ENCODE measurements at places on chromosomes 5 and 9.

DNA sequence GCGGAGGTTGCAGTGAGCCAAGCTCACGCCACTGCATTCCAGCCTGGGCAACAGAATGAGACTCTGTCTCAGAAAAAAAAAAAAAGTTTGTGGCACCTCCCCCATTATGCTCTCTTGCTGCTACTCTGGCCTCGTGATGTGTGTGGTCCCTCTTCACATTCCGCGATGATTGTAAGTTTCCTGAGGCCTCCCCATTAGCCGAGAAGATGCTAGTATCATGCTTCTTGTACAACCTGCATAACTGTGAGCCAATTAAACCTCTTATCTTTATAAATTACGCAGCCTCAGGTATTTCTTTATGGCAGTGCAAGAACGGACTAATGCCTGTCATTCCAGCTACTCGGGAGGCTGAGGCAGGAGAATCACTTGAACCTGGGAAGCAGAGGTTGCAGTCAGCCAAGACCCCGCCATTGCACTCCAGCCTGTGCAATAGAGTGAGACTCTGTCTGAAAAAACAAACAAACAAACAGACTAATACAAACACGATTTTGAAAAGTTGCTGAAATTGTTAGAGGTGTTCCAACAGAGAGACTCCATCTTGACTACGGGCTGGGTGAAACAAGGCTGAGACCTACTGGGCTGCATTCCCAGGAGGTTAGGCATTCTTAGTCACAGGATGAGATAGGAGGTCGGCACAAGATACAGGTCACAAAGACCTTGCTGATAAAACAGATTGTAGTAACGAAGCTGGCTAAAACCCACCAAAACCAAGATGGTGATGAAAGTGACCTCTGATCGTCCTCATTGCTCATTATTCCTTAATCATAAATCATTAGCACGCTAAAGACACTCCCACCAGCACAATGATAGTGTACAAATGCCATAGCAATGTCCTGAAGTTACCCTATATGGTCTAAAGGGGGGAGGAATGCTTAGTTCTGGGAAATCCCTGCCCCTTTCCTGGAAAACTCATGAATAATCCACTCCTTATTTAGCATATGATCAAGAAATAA lies 8.3 kb upstream of the AFF4 start:
- no peak for DNase-seq

DNA sequence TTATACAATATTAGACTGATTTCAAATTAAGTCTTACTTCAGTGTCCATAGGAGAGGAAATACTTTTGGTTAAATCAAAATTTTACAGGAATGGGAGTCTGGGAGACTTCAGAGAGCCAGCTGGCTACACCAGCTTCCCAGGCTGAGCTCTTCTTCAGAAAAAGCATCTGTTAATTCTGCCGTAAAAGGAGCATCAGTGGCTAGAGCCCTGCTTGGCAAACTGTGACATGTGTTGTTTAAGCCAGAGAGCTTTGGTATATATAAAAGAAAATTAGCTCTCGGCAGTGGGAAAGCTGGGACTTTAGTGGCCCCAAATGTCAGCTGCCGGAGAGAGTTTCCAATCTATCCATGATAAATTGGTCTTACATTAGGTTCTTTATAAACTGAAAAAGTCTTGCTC lies 378.8 kb upstream of the TUSC1 start:
- DNase-seq = no peak

DNA sequence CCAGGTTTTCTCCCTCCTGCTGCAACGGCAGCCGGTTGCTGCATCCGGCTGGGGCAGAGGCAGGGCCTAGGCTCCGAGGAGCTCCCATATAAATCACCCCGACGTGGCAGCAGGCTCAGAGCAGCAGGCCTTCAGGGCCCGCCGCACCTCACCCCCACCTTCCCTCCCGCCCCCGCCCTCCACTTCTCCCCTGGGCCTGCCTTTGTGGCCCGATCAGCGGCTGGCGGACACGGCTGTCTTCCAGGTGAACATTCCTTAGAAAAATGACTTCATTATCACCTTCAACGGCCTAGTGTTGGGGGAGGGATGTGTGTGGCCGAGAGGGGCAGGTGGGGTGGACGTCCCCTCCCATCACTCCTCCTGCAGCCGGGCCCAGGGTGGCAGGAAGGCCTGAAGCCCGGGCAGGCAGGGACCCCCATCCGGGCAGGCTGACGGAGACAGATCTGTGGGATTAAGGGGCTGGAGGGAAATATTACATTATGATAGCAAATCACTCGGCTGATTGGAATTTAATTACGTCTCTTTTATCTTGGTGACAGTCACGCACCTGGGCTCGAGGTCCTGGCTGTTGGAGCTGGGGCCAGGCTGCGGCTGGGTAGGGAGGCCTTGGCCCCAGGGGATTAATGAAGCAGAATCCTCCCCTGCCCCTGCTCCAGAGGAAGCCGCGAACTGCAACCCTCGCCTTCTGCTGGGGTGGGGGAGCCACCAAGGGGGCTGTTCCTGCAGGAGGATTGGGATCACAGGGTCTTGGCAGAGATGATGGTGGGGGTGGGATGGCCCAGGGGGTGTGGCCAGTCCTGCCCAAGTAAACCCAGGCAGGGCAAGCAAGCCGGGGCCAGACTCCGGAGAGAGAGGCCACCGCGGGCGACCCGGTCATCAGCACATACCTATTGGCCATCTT lies 38.4 kb upstream of the RXRA start:
- DNase-seq = no peak

- no peak for DNase-seq
Observed at GRCh38 chr5:142197781-142198180, 89.2 kb downstream of the NDFIP1 start.

- no peak for DNase-seq
Observed at GRCh38 chr5:151949113-151949512, 24.5 kb upstream of the GLRA1 start.

DNA sequence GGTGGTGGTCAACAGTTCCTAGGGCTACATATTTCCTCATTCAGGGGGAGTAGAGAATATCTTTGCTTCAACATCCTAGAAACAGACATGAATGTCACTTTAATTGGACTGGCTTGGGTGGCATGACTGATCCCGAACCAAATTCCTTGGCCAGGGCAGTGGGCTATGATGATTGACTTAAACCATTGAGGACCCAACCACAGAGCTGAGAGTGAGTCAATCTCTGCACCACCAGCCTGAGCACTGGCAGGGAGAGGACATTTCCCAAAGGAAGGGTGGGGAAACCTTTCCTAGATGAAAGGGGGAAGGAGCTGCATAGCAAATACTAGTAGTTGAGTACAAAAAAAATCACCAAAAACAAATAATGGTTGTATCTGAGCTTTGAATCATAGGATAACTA lies 52.8 kb upstream of the ENTREP1 start:
- no peak for DNase-seq

DNA sequence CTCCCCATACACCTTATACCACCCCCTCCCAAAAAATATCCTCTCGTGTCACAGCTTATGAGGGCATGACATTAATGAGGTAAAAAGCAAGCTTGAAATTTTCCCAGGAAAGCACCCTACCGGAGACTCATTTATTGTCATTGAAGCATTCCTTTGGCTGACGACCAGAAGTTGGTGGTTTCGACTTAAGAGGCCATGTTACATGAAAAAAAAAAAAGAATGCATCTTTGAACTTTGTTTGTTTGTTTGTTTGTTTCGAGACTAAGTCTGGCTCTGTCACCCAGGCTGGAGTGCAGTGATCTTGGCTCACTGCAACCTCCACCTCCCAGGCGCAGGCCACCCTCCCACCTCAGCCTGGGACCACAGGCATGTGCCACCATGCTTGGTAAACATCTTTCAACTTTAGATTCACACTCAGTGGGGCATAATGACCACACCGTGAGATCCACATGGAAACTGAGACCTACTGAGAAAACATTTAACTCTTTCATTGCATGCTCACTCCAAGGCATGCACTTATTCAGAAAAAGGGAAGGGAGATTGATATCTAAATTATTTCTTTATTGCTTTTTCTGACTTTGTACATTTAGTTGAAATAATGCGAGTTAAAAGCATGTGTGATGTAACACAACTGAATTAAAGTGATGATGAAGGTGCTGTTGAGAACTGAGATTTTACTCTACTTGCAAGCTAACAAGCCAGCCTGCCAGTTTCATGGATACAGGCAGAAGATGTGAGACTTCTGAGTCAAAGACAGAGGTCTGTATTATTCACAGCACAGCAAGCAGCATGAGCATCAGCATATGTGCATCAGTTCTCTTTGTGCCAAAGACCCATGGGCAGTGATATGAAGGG lies 5.1 kb upstream of the RAB14 start:
- no peak for DNase-seq

DNA sequence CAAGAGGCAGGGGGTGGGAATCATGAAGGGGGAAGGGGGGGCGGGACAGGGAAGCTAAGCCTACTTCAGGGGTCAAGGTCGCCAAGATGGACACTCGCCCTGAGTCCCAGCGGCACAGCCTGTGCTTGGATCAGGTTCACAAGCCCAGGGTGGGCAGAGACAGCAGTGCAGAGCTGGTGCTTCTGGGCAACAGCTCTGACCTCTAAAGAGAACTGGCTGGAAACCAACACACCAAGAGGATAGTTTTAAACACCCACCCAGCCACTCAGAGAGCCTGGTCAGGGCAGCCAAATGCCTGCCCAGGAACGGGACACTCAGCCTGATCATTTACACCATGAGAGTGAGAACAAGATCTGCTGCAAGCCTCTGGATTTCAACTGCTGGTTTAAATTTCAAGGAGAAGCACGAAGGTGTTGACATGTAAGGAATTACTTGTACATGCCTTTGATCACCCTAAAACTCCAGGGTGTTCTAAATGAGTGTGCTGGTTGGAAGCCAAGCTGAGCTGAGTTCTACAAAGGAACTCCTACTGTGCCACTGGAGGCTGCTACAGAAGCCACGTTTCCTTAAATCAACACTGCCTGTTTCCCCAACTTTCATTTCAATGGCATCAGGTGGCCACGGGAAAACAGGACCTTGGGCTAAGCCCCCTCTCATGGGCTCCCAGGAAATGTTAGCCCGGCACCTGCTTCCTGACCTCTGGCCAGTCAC lies 91.5 kb downstream of the TTLL11 start:
- no peak for DNase-seq

DNA sequence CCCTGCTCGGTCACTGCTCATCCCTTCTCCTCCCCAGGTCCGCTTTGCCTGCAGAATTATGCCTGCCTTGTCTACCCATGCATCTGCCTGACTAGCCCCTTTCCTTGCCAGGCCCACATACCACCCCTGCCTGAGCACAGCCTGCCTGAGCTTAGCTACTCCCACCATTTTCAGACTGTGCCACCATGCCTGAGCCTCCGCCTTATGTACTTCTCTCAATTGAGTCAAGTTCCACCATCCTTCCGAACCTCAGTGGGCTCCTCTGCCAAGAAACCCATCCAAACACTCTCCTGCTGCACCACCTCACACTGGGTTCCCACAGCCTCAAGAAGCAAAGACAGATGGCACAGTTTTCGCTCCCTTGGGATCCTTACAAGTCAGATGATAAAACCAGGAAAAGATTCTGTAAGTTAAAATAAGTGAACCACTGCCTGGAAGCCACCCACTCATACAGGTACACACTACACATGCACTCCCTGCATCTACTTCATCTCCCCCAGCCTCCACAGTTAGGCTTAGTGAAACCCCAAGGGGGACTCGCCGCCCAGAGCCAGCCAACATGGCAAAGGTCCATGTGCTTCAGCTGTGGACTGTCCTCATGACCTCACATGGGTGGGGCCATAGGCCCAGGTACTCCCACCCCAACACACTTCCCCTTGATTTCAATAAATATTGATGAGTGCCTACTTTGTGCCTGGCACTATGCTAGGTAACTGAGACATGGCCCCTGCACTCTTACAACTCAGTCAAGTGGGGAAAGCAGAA lies 23.1 kb downstream of the P4HA2 start:
- DNase-seq = no peak

DNA sequence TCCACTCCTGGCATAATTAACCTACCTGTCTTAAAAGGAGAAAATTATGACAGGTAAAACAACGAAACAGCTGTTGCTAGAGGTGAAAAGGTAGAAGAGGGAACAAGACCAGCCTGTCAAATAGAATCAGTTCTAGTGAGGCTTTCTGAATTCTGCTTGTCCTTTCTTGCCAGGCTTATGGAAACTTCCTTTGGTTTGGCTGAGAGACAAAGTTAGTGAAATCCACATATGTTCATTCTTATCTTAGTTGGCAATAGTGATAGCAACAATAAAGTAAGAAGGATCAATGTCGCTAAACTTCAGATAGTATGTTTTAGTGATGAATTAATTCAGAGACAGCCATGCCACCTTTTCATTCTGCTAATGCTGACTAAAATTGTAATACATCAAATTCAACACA lies 34.4 kb downstream of the HAPLN1 start:
- DNase-seq = no peak

DNA sequence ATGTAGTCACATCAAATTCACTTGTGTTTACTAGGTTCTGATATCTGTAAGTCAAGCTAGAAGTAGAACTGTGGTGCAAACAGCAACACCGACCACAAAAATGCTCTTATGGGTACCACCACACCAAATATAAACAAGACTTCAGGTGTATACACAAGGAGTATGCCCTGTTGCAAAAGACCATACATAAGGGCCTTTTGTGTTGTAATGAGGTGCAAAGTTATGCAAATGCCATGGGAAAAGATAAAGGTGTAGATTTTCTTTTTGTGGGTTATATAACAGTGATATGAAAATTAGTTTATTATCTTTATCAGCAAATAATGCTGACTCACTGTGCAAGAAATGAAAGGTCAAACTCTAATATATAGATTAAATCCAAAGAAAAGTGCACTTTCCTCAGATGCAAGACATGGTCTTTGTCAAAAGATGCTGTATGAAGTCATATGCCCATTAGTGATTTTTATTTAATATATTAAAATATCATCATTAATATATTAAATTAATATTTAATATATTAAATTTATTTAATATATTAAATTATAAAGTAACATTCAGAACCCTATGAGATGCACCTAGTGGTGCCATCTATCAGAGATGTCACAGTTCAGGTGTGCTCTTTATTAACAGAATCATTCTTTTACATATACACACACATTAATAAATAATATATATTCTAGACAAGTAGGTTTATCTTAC lies 26.7 kb upstream of the ALDH1A1 start:
- no peak for DNase-seq

DNA sequence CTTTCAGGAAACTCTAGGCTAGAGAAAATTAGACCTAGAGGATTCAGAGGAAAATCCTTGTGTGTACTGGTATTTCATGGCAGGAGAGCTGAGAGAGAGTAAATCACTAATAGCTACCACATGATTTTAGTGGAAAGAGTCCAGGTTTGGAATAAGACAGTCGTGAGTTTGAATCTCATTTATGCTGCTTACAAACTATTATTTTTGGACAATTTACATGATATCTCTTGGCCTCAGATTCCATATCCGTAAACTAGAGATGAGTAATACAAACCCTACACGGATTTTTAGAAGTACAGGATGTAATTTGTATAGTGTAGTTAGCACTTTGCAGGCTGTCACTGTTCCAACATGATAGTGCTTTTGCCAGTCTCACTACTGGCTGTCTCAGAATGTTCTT lies 2.7 kb downstream of the IL31RA start:
- no peak for DNase-seq

- no peak for DNase-seq
Observed at GRCh38 chr5:63401436-63402046, 560.7 kb downstream of the HTR1A start.

GRCh38 chr9:19682397-19682796 lies 106.4 kb downstream of the SLC24A2 start:
- no peak for DNase-seq

Data from AG04450 (cell line).